Astrocyte of the cerebellum (primary cell): ENCODE measurements at places on chromosomes 7 and 10.
A peak's percentile ranks its signal among the peaks of the same experiment; 100 is the strongest.

GRCh38 chr10:19302117-19302516 lies 253.5 kb downstream of the MALRD1 start:
- DNase-seq, result peak; percentile 42

GRCh38 chr10:110919971-110920881 lies 822 bp downstream of the SHOC2 start:
- DNase-seq, result no peak

DNA sequence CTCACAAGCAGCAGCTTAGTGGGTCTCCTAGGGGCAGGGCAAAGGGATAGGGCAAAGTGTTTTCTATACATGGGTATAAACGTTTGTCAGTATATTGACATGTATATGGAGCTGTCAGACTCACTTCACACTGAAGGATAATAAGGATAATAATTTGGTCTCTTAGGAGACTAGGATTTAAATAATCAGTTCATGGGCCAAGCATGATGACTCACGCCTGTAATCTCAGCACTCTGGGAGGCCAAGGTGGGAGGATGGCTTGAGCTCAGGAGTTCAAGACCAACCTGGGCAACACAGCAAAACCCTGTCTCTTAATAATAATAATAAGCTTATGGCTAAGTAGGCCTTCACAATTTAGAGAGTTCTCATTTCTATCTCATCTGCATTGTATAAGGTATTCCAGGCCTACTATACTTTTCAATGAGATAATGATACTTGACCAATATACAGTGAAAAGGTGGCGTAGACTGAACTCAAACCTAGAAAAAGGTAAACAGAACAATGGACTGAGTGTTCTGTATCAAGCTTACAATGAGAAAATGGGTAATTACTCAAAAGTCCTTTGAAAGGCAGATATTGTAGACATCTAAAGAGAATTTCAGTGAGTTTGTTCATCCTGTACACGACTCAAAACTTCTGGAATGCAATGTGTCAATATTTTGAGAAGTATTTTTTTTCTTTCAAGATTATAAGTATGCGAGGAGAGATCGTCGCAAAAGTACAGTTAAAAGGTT lies 7.0 kb downstream of the GSAP start:
- DNase-seq, result no peak

DNA sequence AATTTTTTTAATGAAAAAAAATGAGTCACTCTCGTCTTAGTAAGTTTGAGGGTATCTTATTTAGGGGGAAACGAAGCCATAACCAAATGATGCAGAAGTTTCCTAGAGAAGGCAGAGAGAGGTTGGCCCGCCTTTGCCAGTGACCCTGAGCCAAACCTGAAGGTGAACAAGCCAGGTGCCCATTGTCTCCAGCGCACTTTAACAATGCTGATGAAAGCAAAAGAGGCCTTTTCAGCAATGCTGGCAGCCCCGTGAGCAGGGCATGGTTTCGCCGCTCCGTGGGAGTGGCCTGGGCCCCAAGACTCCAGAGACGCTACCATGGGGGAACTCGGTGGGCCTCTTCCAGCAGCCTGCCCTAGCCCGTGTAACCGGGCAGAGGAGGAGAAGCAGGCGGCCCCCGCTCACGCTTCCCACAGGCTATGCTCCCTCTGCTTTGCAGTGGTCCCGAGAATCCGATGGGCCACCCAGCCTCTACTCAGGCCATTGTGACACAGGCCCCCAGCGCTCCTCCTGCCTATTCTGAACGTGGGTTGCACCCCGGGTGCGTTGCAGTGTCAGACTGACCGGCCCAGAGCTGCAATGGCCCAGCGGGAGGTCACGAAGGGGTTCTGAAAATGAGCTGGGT lies 14.0 kb upstream of the UNCX start:
- DNase-seq, result no peak

GRCh38 chr10:120641695-120642094 lies 184.7 kb downstream of the PLPP4 start:
- no peak for DNase-seq

DNA sequence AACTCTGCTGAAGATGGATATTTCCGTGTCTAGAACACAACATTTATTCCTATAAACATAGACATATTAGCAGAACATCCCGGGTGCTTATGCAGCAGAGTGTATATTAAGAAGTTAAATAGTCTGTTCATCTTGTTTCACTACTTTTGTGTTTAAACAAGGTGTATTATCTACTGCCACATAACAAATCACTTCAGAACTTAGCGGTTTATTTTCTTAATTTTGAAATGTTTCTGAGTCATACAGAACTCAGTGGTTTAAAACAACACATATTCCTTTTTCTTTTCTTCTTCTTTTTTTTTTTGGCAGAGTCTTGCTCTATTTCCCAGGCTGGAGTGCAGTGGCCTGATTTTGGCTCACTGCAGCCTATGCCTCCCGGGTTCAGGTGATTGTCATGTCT lies 25.8 kb downstream of the DENND10 start:
- DNase-seq, result no peak

DNA sequence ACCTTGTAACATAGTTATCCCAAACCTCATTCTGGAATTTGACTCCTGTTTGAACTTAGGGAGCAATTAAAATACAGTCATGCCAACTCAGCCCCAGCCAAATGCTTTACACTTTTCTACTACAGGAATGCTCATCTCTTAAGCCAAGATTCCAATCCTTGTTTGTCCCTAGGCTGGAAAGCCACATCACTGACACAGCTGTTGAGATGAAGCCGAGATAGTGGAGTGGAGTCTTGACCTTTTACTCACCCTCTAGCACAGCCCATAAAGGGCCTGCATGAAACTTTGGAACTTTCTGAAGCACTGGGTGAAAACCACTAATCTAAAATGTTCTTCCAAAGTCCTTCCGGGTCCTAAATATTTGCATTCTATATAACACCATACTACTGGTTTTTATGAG lies 247.3 kb downstream of the ETV1 start:
- peak; percentile 82 for DNase-seq

- peak; percentile 37 for DNase-seq
These were observed 31.4 kb downstream of the C10orf90 start for GRCh38 chr10:126639084-126639483.

DNA sequence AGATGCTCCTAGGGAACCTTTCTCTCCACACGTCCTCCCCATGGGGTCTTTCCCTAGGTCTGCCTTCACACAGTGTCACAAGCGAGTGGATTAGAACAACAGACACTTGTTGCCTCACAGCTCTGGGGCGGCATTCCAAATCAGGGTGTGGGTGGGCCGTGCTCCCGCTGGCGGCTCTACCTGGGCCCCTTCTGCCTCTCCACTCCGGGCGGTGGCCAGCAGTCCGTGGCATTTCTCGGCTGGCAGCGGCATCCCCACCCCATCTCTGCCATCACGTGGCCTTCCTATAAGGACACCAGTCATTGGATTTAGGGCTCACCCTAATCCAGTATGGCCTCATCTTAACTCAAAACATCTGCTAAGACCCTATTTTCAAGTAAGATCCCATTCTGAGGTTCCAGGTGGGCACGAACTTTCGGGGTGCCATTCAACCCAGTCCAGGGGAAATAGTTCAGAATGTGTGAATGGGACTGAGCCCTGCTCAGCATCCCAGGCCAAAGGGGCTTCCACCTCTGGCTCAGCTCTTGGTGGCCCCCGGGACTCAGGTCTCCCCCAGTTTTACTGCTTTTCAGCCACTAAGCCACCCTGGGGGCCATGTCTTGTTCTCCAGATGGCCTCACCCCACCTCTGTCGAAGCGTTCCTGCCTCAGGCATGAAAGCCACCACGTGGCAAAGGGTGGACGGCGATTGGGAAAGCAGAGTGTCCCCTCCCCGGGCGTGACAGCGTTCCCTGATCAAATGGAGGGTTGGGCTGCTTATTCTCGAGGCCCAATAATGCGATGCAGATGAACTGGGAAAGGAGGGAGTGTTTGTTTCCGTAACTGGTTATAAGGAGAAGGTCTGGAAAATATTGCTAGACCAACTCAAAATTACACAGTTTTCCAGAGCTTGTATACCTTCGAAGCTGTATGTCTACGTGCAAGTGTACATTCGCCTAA lies 350.0 kb downstream of the GLRX3 start:
- no peak for DNase-seq

DNA sequence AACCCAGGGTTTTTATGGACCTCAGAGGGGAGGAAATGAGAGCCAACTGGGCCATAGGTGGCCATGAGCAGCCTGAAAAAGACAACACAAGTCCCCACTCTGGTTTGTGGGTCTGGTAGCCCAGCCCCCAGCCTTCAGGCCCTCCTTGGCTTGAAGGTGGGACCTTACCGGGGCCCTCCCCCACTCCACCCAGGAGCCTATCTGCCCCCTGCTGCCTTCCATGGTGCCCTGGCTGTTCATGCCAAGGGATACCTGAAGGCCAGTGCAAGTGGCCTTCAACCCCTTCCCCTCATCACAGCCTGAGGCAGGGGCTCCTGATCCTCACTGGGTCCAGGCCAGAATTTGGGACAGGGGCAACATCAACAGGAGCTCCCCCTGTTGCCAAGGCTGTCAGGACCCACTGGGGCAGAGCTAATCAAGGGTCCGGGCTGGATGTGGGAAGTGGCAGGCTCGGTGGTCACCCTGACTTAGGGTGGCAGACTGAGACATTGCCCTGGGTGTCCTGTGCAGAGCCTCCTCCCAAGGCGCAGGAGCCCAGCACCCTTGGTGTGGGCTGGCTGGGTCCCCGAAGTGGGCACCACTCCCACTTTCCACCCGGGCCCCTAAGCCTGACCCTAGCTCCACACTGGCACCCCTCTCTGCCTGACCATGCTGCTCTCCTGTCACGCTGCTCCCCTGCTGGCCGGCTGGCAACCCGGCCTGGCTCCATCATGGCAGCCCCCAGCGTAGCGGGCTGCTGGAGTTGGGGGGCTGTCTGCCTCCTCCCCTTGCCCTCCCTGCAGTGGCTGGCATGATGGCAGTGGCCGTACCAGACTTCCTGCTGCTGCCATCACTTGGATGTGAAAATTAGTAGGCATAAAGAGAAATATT lies 6.4 kb downstream of the WDFY4 start:
- DNase-seq, result no peak

DNA sequence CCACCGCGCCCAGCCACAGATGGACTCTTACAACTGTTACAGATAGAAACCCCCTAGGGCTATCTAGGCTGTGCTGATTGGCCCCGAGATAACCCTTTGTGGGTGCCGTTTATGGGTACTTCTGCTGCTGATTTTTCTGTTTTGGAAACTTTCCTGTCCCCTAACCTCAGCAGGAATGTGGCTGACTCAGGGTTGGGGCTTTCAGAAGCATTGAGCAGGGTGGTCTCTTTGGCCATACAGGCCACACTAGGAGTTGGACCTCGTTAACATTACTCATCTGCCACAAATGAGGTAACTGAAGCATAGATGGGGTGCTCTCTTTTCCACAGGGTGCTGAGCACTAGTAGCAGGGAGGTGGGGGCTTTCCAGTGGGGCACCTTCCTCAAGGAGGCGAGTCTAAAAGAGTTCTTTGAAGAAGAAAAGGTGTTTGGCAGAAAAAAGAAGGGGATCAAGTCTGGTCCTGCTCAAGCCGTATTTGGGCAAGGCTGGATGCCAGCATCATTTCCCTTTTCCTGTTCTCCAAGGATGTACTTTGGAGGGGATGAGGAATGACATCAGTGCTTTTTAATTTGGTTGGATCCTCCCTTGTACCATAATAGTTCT lies 6.4 kb downstream of the ZSCAN25 start:
- no peak for DNase-seq

DNA sequence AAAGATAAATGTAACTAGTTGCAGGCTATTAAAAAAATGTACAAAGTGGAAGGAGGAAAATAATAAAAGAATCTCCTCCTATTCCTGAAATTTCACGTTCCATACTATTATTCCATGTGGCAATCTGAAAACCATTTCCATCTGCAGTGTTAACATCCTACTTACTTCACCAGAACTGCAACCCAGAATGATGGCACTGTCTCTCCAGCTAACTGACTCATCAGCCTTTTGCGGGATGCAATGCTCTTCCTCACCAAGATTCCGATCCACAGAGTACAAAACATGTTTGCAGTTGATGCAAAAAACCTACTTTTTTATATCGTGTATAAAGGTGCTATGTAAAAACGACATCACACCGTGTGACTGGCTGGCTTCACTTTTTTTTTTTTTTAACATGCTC lies 50.8 kb downstream of the ESYT2 start:
- no peak for DNase-seq

GRCh38 chr7:47766126-47766525 lies 182.1 kb downstream of the PKD1L1 start:
- DNase-seq, result no peak

- DNase-seq, result no peak
These were observed 109.2 kb downstream of the EVX1 start for GRCh38 chr7:27351786-27352185.

DNA sequence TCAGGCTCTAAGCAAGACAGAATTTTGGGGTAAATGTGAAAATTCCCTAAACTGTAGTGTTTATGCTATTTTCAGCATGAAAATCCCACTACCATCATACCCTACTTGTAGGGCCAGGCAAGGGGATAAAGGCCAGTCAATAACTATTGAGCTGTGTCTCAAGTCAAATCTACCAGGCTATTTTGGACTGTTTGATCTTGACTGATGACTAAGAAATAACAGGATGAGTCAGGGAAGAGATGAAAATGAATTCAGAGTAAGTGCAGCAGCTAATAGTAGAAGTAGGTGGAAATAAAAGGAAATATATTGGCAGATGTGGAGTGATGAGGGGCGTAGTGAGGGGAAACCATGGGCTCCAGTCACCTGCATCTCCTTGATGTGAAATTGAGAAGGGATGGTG lies 225.8 kb upstream of the PHYHIPL start:
- DNase-seq, result no peak

DNA sequence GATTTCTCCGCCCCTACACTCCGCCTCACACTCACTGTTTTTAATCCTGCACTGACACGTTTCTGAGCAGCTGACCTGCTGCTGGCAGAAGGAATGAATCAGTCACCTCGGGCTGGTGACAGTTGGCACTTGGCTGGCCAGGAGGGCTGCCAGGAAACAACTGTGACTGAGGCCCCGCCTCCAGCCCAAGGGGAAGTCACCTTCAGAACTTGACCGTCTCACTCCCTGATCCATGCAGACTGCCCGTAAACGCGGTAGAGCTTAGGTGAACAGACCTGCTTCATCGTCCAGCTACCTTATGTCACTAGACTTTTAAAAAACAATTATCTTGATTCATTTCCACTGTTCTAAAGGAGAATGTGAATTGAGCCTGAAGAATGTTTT lies 107.5 kb downstream of the DOCK1 start:
- DNase-seq, result no peak

GRCh38 chr10:121900443-121901174 lies 27.2 kb downstream of the ATE1 start:
- peak; percentile 63 for DNase-seq

DNA sequence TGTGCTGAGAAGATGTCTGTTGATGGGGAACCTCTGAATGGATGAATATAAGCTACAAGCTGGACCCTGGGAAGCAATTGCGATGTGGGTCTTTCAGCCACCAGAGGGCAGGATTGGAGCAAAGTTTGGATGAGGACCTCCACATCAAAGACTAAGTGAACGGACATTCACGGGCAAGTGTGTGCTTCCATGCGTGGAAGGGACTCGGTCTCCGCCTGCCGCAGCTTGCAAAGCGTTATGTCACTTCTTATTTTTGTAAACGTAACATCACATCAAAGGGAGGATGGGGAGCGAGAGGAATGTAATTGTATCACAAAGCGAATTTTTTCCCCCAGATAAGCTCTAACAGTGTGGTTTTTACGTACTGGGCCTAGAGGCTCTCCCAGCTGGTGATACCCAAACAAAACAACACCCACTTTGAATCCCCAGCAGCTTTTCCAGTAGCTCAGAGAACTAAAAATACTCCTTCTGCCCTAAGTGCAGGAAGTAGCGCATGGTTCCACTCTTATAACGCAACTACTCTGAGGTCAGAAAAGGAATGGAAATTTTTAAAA lies 65.0 kb downstream of the VWA2 start:
- DNase-seq, result peak; percentile 80

GRCh38 chr7:117098457-117098856 lies 145.2 kb downstream of the ST7 start:
- DNase-seq, result peak; percentile 94

GRCh38 chr10:80671847-80672246 lies 134.1 kb downstream of the SH2D4B start:
- DNase-seq, result no peak
